ENCODE measurements at places on chromosomes 1 and 21. TPM values are rescaled to one million over a fixed set of nuclear protein-coding genes. Genes with fewer than 3 reads are reported as not detected.

HECTD3 gene
- total RNA-seq = 21.2 TPM

LAMC2 gene
- 5.4 TPM for total RNA-seq

NR5A2 gene
- total RNA-seq = 4.7 TPM

VWA1 gene
- 35.1 TPM for total RNA-seq

RASSF5 gene
- 1.6 TPM for total RNA-seq

NES gene
- total RNA-seq = 34.3 TPM

C1QB gene
- not detected for total RNA-seq

LRRC53 gene
- not detected for total RNA-seq

C4BPB gene
- not detected for total RNA-seq

SPATA45 gene
- not detected for total RNA-seq

SH3D21 gene
- 4.9 TPM for total RNA-seq

KRTAP21-2 gene
- total RNA-seq = not detected

DESI2 gene
- total RNA-seq = 47.3 TPM

LCE3E gene
- not detected for total RNA-seq

CITED4 gene
- 8.4 TPM for total RNA-seq

F11R gene
- total RNA-seq = 19.7 TPM

TNNI3K gene
- total RNA-seq = not detected

MTOR gene
- total RNA-seq = 15.6 TPM

SLAMF8 gene
- total RNA-seq = not detected

TNFRSF8 gene
- total RNA-seq = 0.52 TPM

ANKRD35 gene
- total RNA-seq = 8.8 TPM

KRTAP12-2 gene
- total RNA-seq = not detected

SERPINC1 gene
- 0.13 TPM for total RNA-seq
